ENCODE measurements at places on chromosomes 3 and 15.

DNA sequence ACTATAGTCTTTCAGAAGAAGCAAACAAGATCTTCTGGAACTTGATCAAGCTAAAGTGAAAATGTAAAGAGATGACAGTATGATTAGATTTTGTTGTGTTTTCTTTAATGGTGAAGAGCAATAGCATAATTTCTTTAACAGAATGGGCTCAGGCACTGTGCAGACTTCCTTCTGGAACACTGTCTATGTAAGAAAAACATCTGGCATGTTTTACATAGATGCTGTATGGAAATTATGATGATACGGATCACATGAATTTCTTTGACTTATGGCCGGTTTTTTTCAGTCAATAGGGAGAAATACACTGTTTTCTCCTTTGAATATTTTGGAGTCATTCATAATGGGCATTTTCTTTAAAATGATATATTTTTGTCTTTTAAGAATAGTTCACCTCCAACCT lies 42.6 kb downstream of the PHLDB2 start:
- no peak for DNase-seq

DNA sequence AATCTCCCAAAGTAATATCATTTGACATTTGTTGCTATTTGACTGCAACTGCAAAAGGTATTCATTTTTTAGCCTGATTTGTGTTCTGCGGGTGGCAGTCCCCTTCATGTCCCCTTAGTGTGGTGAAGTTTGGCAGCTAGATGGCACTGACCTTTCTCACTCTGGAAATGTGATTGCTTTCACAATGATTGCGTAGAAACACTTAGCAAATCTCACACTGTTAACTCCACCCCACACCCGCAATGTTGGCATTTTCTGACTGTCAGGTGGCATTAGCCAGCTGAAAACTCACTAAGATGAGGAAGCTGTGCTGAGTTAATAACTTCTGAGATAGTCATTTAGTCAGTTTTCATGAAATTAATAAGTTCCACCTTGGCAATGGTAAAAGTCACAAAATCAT lies 76.9 kb downstream of the TRIM69 start:
- DNase-seq, result no peak

- DNase-seq, result no peak
Observed at GRCh38 chr3:127114337-127115070, 78.4 kb upstream of the PRR23E start.

GRCh38 chr3:12970684-12971083 lies 102.5 kb downstream of the IQSEC1 start:
- no peak for DNase-seq

DNA sequence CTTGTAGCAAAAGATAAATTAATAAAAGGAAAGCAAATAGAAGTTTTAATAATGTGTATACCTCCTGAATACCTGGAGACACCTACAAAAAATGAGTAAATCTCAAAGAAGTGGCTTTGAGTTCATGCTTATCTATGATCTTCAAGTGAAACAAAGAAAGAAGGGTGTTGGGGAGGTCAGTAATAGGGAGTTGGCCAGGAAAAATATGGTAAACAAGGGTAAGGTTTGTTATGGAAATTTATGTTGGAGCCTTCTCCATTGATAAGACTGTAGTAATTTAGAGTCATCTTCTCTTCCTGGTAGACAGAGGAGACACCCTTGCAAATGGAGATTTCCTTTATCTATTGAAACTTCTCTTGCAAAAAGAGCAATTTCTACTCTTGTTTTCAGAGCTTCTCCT lies 6.6 kb upstream of the CCR8 start:
- no peak for DNase-seq

- DNase-seq, result no peak
Observed at GRCh38 chr15:89391685-89392257, 57.1 kb upstream of the POLG start.

GRCh38 chr3:184567946-184568559 lies 6.5 kb downstream of the EPHB3 start:
- no peak for DNase-seq

GRCh38 chr15:25734680-25735355 lies 128.3 kb downstream of the ATP10A start:
- DNase-seq, result no peak

GRCh38 chr15:32803631-32804030 lies 85.8 kb downstream of the GREM1 start:
- DNase-seq, result no peak

GRCh38 chr15:38471974-38472373 lies 18.0 kb downstream of the FAM98B start:
- no peak for DNase-seq

- DNase-seq, result no peak
Observed at GRCh38 chr3:175107231-175107630, 248.1 kb downstream of the NAALADL2 start.

GRCh38 chr3:6447166-6447801 lies 413.6 kb upstream of the GRM7 start:
- no peak for DNase-seq
